ENCODE measurements at places on chromosomes 16 and 17. TPM values are rescaled to one million over a fixed set of nuclear protein-coding genes. Genes with fewer than 3 reads are reported as not detected.

- H3K27me3 ChIP-seq: no peaks in the 10 kb centered on the region
- peaks cover 18% of the 10 kb centered on the region for H3K36me3 ChIP-seq
- H3K4me3 ChIP-seq: no peak overlapping the region
- no peaks in the 10 kb centered on the region for H3K4me1 ChIP-seq
- no peak for DNase-seq
- no peak overlapping the region for H3K27ac ChIP-seq
Measured at GRCh38 chr17:44865931-44866330, 18.2 kb downstream of the HIGD1B start.

The CACNG5 gene
- total RNA-seq: 0.68 TPM

DNA sequence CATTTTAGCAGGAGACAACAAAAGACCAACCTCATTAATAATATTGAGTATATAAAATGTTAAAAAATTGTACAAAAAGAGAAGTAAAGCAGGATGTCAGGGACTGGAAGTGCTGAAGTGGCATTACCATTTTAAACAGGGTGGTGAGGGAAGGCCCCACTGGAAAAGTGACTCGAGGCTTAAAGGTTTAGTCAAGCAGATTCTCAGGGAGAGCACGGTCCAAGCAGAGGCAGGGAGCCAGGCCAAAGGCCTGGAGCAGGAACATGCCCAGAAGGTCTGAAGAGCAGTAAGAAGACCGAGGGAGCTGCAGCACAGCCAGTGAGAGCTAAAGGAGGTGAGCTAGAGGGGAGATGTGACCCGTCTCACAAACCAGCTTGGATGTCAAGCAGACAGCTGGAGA, 7.6 kb downstream of the XPO6 start:
- H3K4me3 ChIP-seq: no peak overlapping the region
- peaks cover 22% of the 10 kb centered on the region for H3K4me1 ChIP-seq
- no peak overlapping the region for H3K27ac ChIP-seq
- no peaks in the 10 kb centered on the region for H3K27me3 ChIP-seq
- no peak for DNase-seq

DNA sequence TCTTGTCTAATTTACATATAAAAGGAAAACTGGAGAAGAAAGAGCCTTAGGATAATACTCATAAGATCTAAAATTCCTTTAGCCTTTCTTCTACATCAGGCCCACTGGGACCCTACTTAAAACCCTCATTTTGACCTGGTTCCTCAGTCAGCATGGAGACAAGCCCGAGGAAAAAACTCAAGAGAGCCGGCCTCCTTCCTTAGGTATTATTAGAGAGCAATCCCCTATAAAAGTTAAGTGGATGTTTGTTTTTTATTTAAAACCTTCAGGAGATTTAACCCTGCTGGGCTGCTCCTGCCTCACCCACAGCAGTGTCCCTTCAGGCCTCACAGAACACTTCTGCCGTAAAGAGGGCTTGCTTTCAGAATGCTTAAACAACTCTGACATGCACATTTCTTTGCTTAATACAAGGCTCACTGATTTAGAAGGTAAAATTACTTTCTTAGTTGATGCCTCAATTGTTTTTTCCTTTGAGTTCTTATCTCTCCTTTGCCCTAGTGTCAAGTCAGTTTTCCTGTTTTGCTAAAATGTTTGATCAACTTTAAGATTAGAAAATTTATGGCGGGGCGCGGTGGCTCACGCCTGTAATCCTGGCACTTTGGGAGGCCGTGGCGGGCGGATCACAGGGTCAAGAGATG, 145.6 kb upstream of the TBX2 start:
- H3K27me3 ChIP-seq: no peaks in the 10 kb centered on the region
- H3K36me3 ChIP-seq: peaks cover 4% of the 10 kb centered on the region
- H3K4me1 ChIP-seq: peaks cover 58% of the 10 kb centered on the region
- H3K27ac ChIP-seq: no peak overlapping the region
- DNase-seq: no peak

GRCh38 chr16:70480127-70481105, 26.0 kb downstream of the FCSK start:
- H3K36me3 ChIP-seq: peaks cover 4% of the 10 kb centered on the region
- DNase-seq: no peak
- H3K27ac ChIP-seq: no peak overlapping the region
- H3K27me3 ChIP-seq: no peaks in the 10 kb centered on the region
- no peak overlapping the region for H3K4me3 ChIP-seq

The TMEM88 gene
- 4.5 TPM for total RNA-seq

GRCh38 chr17:28174352-28175046, 132.0 kb downstream of the NLK start:
- H3K4me3 ChIP-seq: no peak overlapping the region
- peaks cover 12% of the 10 kb centered on the region for H3K36me3 ChIP-seq
- no peak overlapping the region for H3K27ac ChIP-seq
- DNase-seq: no peak
- no peaks in the 10 kb centered on the region for H3K27me3 ChIP-seq

DNA sequence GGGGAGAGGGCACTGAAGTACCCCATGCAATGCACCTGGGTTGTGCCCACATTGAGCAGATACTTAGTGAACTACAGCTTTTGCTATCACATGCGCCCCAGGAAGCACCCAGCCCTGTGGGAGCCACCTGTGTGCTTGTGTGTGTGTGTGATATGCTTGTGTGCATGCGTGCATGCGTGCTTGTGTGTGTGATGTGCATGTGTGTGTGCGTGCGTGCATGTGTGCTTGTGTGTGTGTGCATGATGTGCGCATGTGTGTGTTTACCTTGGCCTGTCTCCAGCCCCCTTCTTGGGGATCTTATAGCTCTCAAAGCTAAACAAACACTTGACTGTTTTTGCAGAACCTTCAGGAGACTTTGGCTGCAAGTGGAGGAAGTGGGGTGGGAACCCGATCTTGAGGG, 841 bp downstream of the C16orf89 start:
- H3K27me3 ChIP-seq: peaks cover 37% of the 10 kb centered on the region
- H3K4me3 ChIP-seq: no peak overlapping the region
- no peak overlapping the region for H3K27ac ChIP-seq
- no peaks in the 10 kb centered on the region for H3K36me3 ChIP-seq
- no peak for DNase-seq

DNA sequence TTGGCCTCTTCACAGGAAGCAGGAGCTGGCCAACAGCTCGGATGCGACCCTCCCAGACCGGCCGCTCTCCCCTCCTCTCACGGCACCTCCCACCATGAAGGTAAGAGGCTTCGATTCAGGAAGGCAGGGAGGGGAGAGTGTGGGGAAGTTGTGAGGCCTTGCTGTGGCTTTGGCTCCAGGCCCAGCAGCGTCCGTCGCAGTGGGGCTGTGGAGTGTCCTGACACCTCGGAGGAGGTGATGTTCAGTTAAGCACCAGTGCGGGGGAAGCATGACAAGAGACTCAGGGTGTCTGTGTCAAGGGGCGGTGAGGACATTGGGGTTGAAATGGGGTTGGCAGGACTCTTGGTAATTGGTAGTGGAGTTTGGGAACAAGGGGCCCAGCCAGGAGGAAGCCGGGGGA, 109.0 kb downstream of the RAP1GAP2 start:
- H3K36me3 ChIP-seq: peaks cover 7% of the 10 kb centered on the region
- DNase-seq: no peak

DNA sequence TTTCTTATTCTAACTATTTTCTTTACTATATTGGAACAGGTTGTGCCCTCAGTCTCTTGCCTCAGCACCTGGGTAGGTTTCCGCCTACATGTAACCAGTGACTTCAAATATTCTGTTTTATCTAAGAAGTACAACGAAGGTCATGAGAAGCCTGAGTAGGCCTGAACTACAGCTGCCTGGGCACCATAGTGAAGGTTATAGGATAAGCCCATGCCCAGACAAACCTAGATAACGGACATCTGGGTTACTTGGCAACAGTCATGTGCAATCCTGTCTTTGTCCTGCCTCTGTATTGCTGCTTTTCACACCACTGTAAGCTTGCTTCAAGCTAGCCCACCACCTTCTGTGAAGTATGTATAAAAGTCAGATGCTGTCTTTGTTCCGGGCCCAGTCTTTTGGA, 25.4 kb upstream of the ARL4D start:
- H3K36me3 ChIP-seq: peaks cover 6% of the 10 kb centered on the region
- no peak for DNase-seq
- peaks cover 11% of the 10 kb centered on the region for H3K4me1 ChIP-seq
- no peak overlapping the region for H3K4me3 ChIP-seq
- H3K27me3 ChIP-seq: no peaks in the 10 kb centered on the region

The RASL10B gene
- 6.4 TPM for total RNA-seq

DNA sequence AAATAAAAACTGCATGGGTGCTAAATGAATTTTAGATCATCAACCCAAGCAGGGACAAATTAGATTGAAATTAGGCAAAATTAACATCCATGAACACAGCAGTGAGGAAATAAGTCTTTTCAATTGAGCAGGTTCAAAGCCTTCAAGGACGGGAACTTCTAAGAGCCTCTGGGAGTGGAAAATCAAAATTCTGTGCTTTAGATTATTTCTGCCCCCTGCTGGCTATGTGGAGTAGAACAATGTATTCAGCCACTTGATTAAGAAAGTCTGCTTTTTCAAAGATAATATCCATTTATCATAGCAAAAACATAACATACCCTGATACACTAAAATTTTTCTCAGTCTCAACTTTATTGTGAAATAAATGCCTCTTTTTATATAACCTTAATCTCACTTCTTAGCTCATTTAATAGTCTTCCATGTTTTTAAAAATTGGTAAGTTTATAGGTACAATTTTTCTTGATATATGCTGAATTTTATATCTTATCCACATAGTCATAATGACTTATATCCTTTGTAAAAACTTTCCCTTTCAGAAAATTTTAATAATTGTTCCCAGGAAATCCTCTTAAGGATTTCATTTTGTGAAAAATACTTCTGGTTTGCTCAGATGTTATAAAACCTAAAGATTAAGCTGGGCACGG, 28.1 kb upstream of the NOL11 start:
- H3K27me3 ChIP-seq: no peaks in the 10 kb centered on the region
- H3K27ac ChIP-seq: no peak overlapping the region
- DNase-seq: no peak
- H3K4me3 ChIP-seq: no peak overlapping the region

DNA sequence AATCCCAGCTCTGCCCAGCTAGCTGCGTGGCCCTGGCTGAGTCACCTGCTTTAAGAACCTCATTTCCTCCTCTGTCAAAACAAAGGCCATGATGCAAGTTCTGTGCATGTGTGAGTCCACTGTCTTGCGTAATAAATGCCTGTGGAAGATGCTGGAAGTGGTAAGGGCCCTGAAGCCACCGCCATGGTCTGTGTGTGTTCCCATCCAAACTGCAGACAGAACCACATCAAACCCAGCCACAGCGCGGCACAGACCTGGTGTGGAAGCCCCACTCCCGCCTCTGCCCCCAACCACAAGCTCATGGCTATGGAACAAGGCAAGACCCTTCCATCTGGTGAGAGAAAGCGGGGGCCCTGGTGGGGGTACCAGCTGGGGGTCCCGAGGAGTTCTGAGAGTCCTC, 26.0 kb downstream of the NECAB2 start:
- H3K4me3 ChIP-seq: no peak overlapping the region
- H3K4me1 ChIP-seq: peaks cover 38% of the 10 kb centered on the region
- H3K27ac ChIP-seq: no peak overlapping the region
- no peak for DNase-seq
- no peaks in the 10 kb centered on the region for H3K36me3 ChIP-seq

The PIP4K2B gene
- total RNA-seq: 72.6 TPM

Measured in type B pancreatic cell (in vitro differentiated cells).